ENCODE measurements at places on chromosomes 7 and 10.
A peak's percentile ranks its signal among the peaks of the same experiment; 100 is the strongest.

GRCh38 chr10:107585630-107586029 is 421.1 kb upstream of the SORCS1 start:
- no peak for DNase-seq

- DNase-seq, result no peak
These were observed 35.6 kb downstream of the ACTA2 start for GRCh38 chr10:88916986-88917385.

GRCh38 chr7:13259930-13260329 is 572.5 kb downstream of the ARL4A start:
- DNase-seq, result no peak

GRCh38 chr7:131108212-131108940 is 219.3 kb upstream of the MKLN1 start:
- peak; percentile 15 for DNase-seq

GRCh38 chr10:58175990-58176900 is 91.4 kb downstream of the IPMK start:
- peak; percentile 34 for DNase-seq

DNA sequence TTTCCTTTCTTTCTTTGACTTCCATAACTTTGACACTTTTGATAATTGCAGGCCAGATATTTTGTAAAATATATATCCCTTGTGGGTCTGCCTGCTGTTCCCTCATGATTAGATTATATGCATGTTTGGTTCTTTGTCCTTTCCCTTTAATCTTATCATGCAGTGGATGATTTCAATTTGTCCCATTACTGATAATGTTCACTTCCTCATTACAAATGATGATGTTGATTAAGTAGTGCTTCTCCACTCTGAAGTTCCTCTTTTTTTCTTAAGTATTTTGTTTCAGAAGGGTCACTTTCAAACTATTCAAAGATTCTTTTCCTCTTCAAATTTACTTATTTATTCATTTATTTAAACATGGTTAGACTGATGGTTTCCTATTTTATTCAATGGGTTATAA is 898.1 kb downstream of the XPNPEP1 start:
- DNase-seq, result no peak

DNA sequence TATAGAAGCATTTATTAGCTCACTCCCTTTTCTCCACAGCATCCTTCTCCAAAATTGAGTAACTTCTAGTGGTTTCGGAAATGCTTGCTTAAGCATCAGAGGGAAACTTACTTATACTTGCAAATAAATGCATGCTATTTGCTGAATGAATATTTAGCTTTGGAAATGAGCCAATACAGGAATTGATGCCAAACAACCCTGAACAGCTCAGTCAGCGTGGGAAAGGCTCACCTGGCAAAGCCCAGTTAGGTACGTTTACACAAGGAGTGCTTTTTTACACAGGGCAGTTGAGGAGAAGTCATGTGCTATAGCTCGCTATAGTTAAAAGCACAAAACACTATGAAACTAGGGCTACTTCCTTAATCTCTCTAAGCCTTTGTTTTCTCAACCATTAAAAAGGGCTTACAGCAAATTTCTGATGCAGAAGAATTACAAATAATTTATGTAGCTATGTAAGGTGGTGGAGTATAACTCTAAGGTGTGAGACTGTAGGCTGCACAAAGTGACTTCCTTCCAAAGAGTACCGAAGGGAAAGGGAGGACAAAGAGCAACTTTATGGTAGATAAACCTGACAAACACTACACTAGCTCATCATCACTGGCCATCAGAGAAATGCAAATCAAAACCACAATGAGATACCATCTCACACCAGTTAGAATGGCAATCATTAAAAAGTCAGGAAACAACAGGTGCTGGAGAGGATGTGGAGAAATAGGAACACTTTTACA is 498.2 kb downstream of the PHTF2 start:
- DNase-seq, result no peak

DNA sequence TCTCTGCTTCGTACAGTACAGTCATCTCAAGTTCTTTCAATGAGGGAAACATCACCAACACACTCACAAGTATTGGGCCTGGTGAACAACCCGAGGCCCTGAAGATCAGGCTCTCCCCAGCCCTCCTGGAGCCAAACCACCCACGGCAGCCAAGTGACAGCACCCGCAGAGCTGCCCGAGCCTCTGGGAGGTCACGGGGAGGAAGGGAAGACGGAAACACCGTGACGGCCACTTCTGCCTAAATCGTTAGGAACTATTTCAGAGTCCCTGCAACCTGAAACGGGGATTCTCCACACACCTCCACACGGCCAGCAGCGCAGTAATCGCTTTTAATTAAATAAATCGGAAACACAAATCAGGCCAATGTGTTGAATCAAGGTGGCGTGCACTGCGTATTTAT is 222.6 kb downstream of the MAD1L1 start:
- no peak for DNase-seq

- no peak for DNase-seq
These were observed 235.4 kb downstream of the HGF start for GRCh38 chr7:81534446-81534845.

DNA sequence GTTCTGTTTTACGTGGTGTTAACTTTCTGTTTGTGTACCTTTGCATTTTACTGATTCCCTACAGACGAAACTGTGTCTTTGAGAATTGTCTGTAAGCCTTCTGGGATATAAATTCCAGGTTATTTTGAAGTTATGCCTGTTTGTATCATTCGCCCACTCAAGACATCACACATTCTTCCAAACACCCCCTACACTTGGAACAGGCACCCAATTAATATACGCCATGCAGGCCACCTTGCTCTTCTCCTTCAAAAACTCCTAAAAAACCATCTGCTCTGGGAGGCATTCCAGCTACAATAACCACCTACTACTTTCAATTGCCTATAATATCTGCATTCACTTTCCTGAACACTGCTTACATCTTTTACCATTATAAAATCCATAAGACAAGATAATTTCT is 453.3 kb downstream of the DGKB start:
- no peak for DNase-seq

GRCh38 chr10:47115322-47115721 is 184.7 kb upstream of the GDF10 start:
- no peak for DNase-seq

DNA sequence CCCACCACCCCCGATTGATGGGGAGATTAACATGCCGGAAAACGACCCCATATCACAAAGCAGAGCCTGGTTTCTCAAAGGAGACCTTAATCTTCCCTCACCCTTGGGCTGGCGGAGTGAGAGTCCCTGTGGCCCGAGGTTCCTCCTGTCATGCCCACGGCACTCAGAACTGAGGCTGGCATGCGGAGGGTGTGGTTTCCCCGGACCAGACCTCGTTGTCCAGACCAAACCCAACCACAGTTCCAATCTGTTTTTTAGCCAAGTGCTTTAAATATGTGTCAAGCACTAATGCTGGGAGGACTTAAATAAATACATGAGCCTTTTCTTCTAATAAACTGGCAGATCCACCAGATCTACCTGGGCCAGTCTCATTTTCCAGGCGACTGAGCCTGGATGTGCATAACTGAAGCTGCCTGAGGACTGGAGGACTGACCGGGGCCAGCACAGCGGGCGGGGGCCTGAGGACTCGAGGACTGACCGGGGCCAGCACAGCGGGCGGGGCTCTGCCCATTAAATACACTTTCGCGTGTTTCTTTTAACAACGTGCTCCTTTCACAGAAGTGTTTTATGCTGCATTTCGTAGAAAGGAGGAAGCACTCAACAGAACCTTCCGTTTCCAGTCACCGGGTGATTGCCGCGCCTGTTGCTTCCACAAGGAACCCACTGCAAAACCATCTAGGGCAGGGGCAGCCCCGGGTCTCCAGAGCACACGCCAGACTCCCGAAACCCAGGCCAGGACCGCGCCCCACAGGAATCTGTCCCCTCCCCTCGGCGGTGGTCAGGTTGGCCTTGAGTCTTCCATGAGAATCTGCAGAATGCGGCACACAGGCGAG is 334.6 kb downstream of the PTPRN2 start:
- no peak for DNase-seq

- no peak for DNase-seq
These were observed 71.1 kb upstream of the SDK1 start for GRCh38 chr7:3229904-3230470.

GRCh38 chr10:124071141-124071540 is 22.3 kb downstream of the CHST15 start:
- DNase-seq, result no peak

DNA sequence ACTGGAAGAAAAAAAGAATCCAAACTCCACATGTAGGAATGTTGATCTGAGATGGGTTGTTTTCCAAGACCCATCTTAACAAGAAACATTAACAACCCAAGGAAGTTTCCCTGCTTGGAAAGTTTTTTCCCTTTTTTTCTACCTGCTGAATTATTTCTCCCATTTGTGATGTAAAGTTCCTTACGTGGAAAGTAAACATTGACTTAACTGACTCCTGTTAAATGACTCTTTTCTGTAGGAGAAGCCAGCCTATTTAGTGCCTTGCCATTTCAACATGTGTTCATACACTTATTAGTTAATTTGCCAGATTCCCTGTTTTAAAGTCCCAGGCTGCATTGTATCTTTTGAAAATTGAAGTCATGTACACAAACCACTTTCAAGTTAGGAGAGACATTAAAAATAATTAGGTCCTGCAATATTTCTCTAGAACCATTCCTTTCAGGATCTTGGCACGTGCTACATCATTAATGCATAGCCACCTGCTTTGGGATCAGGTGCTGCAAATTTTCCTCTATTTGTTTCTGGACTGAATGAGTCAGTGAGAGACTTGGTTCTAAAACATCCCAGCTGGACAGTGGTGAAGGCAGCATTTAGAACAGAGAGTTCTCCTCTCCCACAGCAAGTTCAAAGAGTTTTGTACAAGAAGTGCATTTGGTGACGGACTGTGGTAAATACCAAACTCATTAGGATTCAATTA is 698.5 kb downstream of the SUGCT start:
- no peak for DNase-seq

DNA sequence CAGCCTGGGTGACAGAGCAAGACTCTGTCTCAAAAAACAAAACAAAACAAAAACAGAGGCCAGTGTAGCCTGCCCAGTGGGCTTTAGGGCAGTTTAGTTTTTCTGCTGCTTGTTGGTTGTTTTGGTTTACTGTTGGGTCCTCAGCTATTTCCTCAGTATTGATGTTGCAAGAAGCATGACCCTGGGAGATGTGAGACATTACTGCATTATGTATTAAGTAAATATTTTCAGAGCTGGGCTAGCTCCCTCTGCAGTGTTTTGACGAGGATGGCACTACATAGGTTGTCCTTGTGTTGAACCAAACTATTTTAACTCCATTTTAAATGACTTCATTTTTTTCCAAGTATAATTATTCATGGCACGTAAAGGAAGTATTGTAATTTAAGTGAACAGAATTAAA is 4.8 kb downstream of the AKAP9 start:
- DNase-seq, result peak; percentile 19

DNA sequence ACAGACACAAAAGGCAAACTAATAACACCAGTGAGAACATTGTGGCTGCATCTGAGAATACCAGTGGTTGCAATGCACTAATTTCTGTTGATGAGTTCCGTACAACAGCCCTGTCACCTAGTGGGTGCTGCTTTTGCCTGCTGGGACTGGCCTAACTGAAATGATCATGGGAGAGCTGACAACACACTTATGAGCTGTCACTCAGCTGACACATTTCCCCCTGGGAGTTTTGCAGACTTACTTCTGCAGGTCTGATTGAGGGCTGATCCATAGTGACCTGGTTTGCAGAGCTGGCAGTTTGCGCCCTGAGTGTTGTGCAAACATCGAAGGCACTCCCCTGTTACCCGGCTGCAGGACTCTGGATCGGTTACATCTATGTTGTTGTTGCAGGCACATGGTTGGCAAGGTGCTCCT is 60.6 kb upstream of the LAMB1 start:
- no peak for DNase-seq

Measured in fibroblast of skin of right biceps (primary cell).